Activated naive CD8-positive, alpha-beta T cell treated with anti-CD3 and anti-CD28 coated beads for 36 hours (primary cell): ENCODE measurements at places on chromosomes 1 and 21.

GRCh38 chr1:225453797-225454648, 26.2 kb upstream of the LBR start:
- H3K27ac ChIP-seq = peak overlapping the region; percentile 25
- H3K4me1 ChIP-seq = peaks cover 32% of the 10 kb centered on the region
- H3K4me3 ChIP-seq = peak overlapping the region; percentile 24
- H3K27me3 ChIP-seq = no peaks in the 10 kb centered on the region

DNA sequence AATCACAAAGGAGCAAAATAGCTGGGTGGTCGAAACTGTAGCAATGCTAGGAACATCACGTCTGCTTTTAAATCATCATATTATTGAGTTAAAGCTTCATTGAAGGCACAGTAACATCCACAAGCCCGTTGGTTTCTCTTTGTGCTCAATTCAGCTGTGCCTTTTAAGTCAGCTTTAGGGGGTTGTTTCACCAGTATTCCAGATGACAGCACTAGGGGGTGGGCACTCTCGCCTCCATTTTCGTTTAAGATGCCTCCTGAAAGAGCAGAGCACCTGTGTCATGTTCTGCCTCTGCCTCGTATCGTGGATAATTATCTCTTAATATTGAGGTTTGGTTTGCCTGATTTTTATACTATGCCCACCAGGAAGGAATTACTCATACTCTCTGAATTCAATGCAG, 139.8 kb upstream of the PTBP2 start:
- peaks cover 9% of the 10 kb centered on the region for H3K27me3 ChIP-seq
- H3K36me3 ChIP-seq = no peaks in the 10 kb centered on the region
- DNase-seq = no peak
- H3K4me3 ChIP-seq = no peak overlapping the region
- H3K27ac ChIP-seq = no peak overlapping the region
- H3K4me1 ChIP-seq = no peaks in the 10 kb centered on the region

- no peak overlapping the region for H3K27ac ChIP-seq
- H3K36me3 ChIP-seq = no peaks in the 10 kb centered on the region
- no peak for DNase-seq
These were observed 447.7 kb upstream of the USP24 start for GRCh38 chr1:55662875-55663274.

DNA sequence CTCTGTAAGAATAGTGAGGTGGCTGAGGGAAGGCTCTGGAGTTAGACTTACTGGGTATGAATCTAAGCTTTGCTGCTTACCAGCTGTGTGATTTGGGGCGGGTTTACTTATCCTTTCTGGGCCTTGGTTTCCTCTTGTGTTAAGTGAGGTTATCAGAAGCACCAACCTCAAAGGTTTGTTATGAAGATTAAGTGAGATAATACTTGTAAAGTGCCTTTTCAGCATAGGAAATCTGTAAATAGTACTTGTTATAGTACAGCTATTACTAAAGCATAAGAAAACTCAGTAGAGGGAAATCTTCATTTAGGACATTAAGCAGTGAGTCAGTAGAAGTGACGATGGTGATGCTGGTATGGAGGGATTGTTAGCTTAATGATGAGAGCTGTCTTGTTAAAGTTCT, 12.1 kb downstream of the HHAT start:
- DNase-seq = no peak
- H3K36me3 ChIP-seq = no peaks in the 10 kb centered on the region
- H3K4me3 ChIP-seq = no peak overlapping the region
- H3K27ac ChIP-seq = peak overlapping the region; percentile 76
- H3K27me3 ChIP-seq = peaks cover under 1% of the 10 kb centered on the region
- peaks cover 25% of the 10 kb centered on the region for H3K4me1 ChIP-seq

DNA sequence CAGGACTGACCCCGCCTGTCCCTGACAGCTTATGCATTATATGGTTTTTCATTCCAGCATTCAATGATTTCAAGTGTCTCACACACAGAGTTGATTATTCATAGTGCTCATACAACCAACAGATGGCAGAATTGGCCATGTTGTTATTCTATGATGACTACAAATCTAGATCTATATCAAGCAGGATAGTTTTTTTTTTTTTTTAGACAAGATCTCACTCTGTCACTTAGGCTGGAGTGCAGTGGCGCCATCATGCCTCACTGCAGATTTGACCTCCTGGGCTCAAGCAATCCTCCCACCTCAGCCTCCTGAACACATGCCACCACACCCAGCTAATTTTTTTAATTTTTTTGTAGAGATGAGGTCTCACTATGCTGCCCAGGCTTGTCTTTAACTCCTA, 40.1 kb upstream of the LRRC8D start:
- no peaks in the 10 kb centered on the region for H3K27me3 ChIP-seq
- peak; percentile 32 for DNase-seq
- peaks cover 7% of the 10 kb centered on the region for H3K36me3 ChIP-seq
- H3K4me3 ChIP-seq = peak overlapping the region; percentile 66

- H3K36me3 ChIP-seq = peaks cover 38% of the 10 kb centered on the region
- no peaks in the 10 kb centered on the region for H3K27me3 ChIP-seq
- peaks cover 14% of the 10 kb centered on the region for H3K4me1 ChIP-seq
- DNase-seq = no peak
- H3K4me3 ChIP-seq = no peak overlapping the region
These were observed 25.3 kb downstream of the YARS1 start for GRCh38 chr1:32791881-32792280.
